Fibroblast of skin of left biceps (primary cell): ENCODE measurements at places on chromosomes 2 and 18.

DNA sequence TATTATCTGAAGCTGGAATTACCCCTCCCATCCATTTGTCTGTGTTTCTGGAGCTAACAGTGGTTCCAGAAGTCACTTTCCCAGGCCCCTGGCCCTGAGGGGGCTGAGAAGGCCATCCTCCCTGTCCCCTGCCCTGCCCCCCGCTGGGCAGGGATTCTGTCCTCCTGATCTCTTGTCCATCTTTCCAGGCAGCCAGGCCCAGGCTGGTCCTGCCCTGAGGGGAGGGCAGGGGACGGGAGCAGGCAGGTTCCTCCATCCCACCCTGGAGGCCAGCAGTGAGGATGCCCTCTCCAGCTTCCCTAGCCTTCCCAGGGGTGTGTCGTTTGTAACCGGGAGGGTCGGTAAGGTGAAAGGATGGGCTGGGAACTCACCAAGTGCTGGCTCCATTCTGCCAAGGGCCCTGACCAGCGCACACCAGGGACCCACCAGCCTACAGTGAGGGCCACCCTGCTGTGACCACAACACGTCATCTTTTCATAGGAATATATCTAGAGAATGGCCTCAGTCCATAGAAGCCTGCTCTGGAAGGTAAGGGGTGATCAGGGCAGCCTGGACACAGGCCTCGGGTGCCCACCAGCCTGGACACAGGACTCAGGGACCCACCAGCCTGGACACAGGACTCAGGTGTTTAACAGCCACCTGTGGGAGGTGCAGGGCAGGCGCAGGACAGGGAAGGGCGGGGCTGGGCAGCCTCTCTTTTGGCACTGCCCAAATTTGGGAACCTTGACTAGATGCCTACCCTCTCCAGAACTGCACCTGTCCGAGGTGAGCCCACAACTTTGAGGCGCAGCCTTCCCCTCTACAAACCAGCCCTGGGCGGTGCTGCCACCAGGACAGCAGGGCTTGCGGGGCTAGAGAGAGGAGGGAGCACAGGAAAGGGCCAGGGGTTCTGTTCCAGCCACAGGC is 35.8 kb upstream of the GPC1 start:
- no peak for DNase-seq

GRCh38 chr2:12587729-12588522 is 128.8 kb upstream of the TRIB2 start:
- peak; percentile 70 for DNase-seq

GRCh38 chr18:231563-231962 is 36.3 kb downstream of the THOC1 start:
- DNase-seq = no peak

GRCh38 chr2:43708891-43709290 is 32.7 kb upstream of the C1GALT1C1L start:
- DNase-seq = no peak

DNA sequence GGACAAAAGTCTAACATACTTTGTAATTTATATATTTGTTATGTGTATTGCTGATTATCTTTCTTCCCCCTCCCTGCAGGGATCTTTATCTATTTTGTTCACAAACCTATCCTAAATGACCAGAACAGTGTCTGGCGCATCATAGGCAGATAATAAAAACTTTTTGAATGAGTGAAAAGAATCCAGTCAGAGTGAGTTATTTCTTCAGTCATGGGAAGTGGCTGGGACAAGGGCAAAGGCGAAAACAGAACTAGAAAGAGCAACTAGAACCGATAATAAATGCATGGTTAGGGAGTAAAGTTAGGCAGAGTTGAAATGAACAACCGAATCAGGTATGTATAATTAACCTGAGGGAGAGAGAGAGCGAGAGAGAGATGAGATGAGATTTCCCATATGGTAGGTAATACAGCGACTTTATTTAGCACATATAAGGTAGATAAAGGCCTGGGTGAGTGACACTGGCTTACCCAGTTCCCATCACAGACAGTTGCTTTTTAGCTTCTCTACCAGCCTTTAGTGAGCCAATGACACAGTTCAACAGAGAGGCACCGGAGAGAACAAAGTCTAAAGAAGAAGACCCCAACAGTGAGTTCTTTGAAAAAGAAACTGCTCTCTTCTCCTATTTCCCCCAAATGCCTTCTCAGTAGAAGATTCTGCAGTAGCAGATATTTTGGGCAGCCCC is 59.1 kb upstream of the EML4 start:
- DNase-seq = no peak

GRCh38 chr2:75406131-75406581 is 154.6 kb downstream of the EVA1A start:
- no peak for DNase-seq

DNA sequence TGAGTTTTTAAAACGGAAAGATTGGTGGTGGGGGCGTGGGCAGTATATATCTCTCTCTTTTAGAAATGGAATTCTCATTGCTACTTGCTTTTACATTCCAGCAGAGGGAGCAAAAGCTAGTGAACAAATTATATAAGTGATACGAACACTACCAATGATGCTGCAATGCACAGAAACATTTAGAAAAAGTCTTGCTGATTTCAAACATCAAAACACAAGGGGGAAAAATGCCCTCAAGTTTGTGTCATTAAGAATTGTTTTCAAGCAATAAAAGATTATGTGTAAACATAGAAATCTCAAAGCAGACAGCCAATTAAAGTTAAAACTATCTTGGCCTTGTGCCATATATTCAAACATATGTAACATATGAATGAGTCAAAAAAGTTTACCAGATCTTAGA is 296.3 kb upstream of the KCNJ3 start:
- DNase-seq = peak; percentile 6

GRCh38 chr2:20168048-20168726 is 56.7 kb downstream of the SDC1 start:
- DNase-seq = no peak

DNA sequence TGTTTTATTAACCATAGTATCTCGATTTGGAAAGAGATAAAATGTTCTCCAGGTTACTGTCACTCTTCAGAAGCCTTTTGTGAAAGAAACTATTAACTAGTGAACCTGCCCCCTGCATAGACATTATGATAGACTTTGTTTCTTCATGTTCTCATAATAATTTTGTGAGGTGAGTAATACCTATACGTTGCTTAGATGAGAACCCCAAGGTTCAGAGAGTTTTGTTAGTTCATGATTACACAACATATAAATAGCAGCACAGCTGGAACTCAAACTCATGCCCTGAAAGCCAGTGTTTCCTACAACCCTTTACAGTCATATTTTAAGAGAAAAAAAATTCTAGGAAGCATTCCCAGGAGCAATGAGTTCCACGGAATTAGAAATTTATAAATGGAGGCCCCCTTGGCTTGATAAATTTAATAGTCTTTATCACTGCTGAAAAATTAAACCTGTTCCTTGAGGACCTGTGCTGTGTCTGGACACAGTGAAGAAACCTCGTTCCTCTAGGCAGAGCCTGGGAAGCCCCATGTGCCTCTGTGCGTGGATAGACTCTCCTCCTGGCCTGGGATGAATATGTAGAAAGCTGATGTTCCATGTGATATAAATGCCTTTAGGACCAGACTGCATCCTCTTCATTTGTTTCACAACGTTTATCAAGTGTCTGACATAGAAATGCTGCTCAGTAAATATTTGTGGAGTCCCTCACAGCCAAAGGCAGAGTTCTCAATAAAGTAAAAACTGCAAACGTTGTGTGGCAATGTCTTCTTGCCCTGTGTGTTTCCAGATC is 1257.0 kb upstream of the GYPC start:
- DNase-seq = no peak

- DNase-seq = no peak
These were observed 172.2 kb downstream of the MBD2 start for GRCh38 chr18:54052259-54052658.

- DNase-seq = no peak
These were observed 42.1 kb upstream of the DNMT3A start for GRCh38 chr2:25383806-25384205.

DNA sequence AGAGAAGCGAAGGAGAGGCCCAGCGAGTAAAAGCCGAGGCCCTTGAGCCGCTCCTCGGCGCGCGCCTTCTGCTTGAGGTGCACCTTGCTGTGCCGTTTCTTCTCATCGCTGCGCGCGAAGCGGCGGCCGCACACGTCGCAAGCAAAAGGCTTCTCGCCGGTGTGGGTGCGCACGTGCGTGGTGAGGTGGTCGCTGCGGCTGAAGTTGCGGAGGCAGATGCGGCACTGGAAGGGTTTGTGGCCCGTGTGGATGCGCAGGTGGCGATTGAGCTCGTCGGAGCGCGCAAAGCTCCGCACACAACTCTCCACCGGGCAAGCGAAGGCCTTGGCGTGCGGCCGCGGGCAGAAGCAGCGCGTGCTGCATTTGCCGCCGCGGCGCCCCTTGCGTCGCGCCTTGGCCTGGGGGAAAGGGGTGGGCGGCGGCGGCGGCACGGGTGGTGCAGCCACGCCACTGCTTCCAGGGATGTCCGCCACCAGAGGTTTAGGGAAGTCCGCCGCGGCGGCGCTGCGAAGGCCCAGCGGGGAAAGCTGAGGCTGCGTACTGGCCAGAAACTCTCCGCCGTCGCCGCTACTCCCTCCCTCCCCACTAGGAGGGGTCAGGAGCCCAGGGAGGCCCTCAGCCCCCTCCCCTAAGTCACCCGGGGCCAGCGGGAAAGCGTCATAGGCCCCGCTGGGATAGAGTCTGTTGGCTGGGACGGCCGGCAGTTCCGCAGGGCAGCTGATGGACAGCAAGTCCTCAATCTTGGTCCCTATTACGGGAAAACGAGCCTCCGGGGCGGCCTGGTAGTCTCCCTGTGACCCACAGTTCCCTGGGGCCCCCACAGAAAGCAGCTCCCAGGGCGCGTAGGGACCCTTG is 1.7 kb downstream of the EGR4 start:
- no peak for DNase-seq

GRCh38 chr2:237438080-237438940 is 24.3 kb upstream of the COL6A3 start:
- no peak for DNase-seq

DNA sequence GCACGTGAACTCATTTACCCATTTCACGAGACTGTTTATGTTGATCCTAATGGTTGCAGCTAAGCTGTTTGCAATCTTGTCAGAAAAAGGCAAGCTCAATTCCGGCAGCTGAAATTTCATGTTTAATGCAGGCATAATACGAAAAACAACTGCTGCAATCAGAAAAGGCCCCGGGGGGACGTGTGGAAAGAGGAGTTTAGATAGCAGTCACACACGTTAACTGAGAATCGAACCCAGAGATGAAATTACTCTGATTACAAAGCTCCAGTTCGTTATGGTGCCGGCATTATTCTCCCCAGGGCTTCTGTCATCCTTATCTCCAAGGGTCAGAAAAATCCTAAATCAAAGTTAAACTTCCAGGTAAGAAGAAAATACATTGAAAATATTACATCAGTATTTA is 79.9 kb upstream of the MYT1L start:
- no peak for DNase-seq

GRCh38 chr18:75395137-75395536 is 32.4 kb downstream of the SMIM21 start:
- no peak for DNase-seq

- DNase-seq = no peak
These were observed at the start of gene EPB41L3 for GRCh38 chr18:5543773-5544389. Gene EPB41L3, minus strand, starts transcription at chr18:5543997. Its CDS starts 54,814 bp downstream, at chr18:5489183.

GRCh38 chr18:66749030-66749429 is 145.1 kb upstream of the CDH19 start:
- no peak for DNase-seq

DNA sequence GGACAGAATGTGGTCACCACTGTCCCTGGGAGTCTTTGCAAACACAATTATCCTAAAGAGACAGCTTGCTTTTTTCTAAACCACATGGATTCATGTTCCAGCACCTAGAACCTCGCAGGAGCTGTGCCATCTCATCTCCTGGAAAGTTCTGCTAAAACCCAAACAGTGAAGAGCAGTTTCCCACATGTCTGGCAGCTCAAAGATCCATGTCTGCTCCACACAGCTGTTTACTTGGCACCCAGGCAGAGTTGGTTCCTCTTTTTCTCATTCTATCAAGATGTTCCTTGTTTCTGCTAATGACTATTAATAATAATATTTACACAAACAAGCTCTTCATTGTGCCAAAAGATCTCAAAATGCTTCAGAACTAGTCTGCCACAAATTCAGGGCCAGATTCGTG is 30.1 kb upstream of the PID1 start:
- no peak for DNase-seq

DNA sequence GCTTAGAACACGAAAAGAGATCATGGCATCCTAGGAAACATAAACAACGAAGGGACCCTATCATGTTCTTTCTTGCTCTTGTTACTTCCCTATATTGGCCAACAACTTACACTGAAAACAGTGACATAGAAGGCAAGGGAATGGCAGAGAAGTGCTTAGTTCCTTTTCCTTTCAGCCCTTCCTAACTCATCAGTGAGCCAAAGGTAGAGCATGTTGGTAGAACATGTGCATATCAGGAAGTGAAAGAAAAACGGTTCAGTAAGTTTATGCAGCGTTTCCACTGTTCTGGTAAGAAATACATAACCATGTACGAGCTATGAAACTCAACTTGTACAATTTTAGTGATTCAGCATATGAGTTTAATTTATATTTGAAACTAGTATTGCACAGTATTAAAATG is 21.7 kb downstream of the AKAIN1 start:
- DNase-seq = no peak

- DNase-seq = peak; percentile 90
These were observed 283.4 kb downstream of the MTX2 start for GRCh38 chr2:176552501-176553135.

GRCh38 chr2:162282765-162283425 is 35.6 kb downstream of the IFIH1 start:
- no peak for DNase-seq

- DNase-seq = no peak
These were observed 430 bp downstream of the BIN1 start for GRCh38 chr2:127106457-127106990.

GRCh38 chr2:100413571-100413970 is 3.9 kb downstream of the CHST10 start:
- DNase-seq = no peak

DNA sequence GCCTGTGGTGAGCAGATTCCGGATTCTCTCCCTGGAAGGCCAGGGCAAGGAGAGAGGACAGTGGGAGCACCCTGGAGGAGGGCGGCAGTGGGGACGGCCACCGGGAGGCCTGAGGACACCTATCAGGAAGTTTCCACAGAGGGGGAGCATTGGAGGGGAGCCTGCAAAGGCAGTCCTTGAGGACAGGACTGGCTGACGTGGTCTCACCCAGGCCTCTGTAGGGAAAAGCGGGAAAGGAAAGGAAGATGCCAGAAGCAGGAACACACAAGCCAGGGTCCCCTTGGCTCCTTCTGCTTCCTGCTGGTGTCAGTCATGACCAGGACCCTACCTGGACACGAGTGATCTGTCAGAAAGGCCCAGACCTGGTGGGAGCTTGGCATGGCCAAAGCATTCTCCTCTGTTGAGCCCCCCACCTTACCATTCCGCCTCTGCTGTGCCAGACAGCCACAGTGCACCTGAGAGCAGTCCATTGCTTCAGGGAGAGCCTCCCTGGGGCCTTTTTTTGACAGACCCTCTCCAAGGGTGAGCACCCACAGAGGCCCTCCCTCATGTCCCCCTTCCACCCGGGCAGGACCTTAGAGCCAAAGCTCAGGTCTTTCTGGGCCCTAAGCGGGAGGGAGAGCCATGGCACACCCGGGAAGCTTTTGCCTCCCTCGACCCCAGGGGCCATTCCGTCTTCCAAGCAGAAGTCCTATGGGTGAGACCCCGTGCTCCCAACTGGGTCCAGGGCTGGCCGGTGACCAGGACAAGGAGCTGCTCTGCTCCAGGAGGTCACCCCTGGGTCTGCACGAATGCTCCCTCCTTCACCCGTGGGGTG is 333.1 kb downstream of the DYSF start:
- no peak for DNase-seq
